Activated naive CD4-positive, alpha-beta T cell treated with anti-CD3 and anti-CD28 coated beads for 36 hours (primary cell): ENCODE measurements at places on chromosomes 12 and 14.

- no peak overlapping the region for H3K4me3 ChIP-seq
- H3K4me1 ChIP-seq: no peaks in the 10 kb centered on the region
- H3K27ac ChIP-seq: no peak overlapping the region
- no peak for DNase-seq
These were observed 22.2 kb downstream of the CCDC63 start for GRCh38 chr12:110869026-110869425.

DNA sequence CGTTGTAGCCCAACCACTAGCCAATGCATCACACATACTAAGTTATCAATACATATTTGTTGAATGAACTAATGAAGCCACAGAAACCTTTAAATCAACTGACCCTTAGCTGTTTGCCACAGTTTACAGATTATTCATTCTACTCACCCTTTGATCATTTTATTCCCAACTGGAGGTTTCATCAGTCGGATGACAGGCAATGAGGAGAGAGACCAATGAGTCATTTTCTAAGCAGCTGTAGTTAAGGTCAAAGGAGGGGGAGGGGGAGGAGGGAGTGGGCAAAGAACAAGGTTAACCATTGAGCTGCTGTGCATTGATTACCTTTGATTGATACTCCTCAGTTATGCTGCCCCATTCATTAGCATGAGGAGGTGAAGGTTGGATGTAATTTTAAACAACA lies 469.5 kb downstream of the VRK1 start:
- H3K27ac ChIP-seq: no peak overlapping the region
- no peaks in the 10 kb centered on the region for H3K36me3 ChIP-seq
- H3K4me3 ChIP-seq: no peak overlapping the region

GRCh38 chr12:27289414-27289813 lies 43.2 kb upstream of the BMAL2 start:
- no peaks in the 10 kb centered on the region for H3K36me3 ChIP-seq
- no peak for DNase-seq
- H3K27me3 ChIP-seq: no peaks in the 10 kb centered on the region

- H3K4me3 ChIP-seq: no peak overlapping the region
- no peaks in the 10 kb centered on the region for H3K27me3 ChIP-seq
- DNase-seq: no peak
- no peaks in the 10 kb centered on the region for H3K36me3 ChIP-seq
- H3K27ac ChIP-seq: no peak overlapping the region
These were observed 75.3 kb downstream of the SRGAP1 start for GRCh38 chr12:63919756-63920155.

- no peak overlapping the region for H3K4me3 ChIP-seq
- no peak overlapping the region for H3K27ac ChIP-seq
- H3K27me3 ChIP-seq: peaks cover 2% of the 10 kb centered on the region
- DNase-seq: no peak
- no peaks in the 10 kb centered on the region for H3K4me1 ChIP-seq
These were observed 81.2 kb downstream of the COX16 start for GRCh38 chr14:70278281-70278680.

DNA sequence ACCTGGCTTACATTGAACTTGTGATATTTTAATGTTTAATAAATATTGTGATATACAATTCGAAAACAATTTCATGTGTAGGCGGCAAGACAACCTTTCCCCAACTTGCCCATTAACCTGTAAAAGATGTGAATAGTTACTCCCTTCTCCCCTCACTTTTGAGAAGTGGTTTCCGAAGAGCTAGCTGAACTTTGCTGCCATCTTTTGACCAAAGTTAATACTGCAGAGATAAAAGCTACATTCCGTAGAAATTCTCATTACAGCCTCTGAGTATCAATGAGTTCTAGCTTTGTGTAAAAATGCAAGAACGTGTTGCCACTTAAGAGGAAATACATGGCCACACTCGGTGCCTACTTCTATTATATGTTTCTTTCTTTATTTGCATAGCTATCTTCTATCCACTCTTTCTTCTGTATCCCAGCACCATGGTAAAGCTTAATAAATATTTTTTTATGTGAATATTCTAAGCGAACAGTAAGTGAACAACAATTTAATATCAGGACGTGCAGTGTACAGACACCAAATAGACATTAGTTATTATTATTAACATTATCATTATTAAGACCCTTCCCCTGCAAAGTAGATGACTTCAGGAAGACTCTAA lies 105.1 kb upstream of the TMEM260 start:
- no peaks in the 10 kb centered on the region for H3K27me3 ChIP-seq
- H3K4me3 ChIP-seq: no peak overlapping the region
- H3K4me1 ChIP-seq: no peaks in the 10 kb centered on the region
- DNase-seq: no peak
- no peak overlapping the region for H3K27ac ChIP-seq
